ENCODE measurements at places on chromosomes 5 and 9.

DNA sequence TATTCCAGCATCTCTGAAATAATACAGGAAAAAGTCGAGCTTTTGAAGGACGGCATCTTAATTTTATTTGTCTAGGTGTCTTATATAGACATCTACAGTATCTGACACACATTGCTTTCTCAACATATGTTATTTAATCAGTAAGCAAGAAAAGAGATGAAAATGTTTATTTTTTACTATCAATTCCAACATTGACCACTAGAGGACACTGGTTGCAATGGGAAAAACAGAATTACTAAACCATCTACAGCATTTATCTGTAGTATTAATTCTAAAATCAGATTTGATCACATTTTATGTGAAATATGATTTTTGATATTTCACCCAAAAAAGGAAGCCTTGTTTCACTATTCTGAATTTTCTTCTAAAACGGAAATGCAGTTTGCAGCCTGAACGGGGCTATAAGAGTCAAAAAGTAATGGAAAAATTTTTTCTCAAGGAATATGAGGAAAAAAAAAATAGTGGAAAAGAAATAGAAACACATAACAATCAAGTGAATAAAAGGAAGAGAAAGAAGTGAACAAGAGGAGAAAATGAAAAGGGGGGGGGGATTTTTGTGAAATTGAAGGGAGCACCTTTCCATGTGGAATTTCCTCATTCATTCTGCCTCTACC, 98.6 kb downstream of the OSTF1 start:
- no peak for DNase-seq

DNA sequence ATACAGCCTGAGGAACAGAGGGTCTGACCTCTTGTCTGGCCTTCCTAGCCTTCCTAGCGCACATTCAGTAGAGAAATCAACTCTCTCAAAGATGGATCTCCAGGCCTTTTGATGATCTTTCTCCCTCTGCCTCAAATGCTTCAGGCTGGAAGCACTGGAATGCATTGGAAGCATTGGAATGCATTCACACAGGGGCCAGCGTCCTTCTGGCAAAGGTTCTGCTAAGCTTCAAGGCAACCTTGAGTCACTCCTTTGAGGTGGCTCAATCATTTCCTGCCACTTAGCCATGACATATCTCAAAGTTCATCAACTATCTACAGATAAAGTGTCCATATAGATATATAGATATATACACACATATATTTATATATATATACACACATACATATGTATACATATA, 42.9 kb downstream of the OR2K2 start:
- DNase-seq = no peak

GRCh38 chr9:123281659-123282350, 13.4 kb upstream of the STRBP start:
- DNase-seq = no peak

DNA sequence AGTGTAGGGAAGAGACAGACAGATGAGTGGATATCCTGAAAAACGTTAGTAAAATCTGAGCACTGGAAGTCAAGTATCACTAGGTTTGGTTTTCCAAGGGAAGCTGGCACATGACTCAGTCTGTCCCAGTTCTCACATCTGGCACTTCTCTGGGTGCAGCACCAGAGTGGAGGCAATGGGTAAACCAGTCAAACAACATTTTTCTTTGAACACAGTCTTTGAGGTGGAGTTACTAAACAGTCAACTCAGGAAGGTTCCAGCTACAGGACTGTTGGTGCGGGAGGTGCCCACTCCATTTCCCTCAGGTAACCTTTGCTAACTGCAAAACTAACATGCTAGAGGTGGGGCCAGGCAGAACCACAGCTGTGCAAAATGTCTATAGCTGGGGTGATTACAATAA, 301.4 kb upstream of the RFX3 start:
- DNase-seq = no peak

DNA sequence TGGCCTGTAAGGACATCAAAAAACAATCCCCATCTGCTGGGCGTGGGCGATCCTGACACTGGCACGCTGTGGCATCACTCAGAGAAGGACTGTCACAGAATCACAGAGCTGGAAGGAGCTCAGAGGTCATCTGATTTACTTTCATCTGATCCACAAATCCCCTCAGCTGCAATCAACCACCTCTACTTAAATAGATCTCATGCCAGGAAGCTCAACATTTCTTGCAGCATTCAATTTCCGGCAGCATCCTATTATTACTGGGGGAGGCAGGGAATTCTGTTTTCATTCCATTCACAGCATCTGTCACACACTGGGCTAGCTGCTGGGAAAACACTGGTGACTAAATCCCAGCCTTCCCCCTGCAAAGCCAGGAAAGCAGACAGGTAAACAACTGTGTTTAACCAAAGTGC, 38.3 kb downstream of the RETREG1 start:
- DNase-seq = no peak

DNA sequence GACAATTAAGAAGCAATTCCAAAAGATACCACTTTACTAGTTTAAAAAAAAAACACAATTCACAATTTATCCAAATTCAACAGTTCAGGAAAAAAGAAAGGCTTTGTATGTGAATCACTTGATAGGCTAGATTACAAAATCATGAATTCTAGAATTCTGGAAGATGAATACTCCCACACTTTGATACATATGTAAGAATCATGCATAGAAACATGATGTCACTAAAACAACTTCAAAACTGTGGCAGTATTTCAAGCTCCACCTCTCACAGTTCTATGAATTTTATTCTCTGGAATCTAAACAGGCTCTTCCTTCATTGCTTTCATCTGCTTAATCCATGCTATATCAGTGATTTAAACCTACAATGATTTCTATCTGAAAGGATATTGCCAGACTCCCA, 51.0 kb downstream of the GNAQ start:
- DNase-seq = no peak

DNA sequence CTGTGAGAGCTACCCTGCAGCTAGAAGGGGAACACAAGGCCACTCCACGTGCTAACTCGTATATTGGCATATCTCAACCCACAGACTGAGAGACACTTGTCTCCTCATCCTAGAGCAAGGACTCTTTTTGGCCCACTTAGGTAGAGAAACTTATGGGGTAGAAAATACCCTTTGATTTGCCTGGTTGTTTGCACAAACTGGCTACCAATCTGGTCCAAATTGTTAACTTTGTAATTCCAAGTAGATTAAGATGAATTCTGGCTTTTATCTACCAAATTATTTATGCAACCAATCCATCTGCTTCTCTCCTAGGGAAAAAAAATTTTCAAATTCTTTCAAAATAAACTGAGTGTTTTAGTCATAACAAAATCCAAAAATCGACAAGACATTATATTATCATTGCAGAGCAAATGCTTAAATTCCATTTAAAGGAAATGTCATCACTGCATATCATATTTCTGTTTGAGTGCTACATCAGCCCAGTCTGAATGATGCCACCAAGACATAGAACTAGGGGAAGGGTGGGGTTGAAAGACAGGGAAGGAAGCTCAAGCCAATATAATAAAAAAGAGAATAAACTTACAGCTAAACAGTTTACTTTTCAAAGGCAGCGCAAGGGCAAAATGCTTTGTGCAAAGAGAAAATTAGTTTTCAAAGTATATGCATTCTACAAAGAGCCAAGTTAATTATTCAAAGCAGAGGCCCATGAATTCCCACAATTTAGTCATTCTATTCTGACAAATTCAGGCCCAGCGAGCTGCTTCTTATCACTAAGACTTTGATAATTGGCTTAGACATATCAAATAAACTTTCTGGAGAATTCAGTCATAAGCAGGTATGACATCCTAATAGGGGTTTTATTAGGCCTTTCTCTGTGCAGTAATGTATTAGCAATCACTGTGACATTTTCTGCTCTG, 198.0 kb downstream of the CAAP1 start:
- DNase-seq = no peak

GRCh38 chr5:151618907-151619306, 27.8 kb upstream of the FAT2 start:
- DNase-seq = no peak

GRCh38 chr5:91182763-91183162, 200.4 kb downstream of the ARRDC3 start:
- no peak for DNase-seq

GRCh38 chr5:155898284-155898683, 428.7 kb upstream of the SGCD start:
- DNase-seq = no peak

DNA sequence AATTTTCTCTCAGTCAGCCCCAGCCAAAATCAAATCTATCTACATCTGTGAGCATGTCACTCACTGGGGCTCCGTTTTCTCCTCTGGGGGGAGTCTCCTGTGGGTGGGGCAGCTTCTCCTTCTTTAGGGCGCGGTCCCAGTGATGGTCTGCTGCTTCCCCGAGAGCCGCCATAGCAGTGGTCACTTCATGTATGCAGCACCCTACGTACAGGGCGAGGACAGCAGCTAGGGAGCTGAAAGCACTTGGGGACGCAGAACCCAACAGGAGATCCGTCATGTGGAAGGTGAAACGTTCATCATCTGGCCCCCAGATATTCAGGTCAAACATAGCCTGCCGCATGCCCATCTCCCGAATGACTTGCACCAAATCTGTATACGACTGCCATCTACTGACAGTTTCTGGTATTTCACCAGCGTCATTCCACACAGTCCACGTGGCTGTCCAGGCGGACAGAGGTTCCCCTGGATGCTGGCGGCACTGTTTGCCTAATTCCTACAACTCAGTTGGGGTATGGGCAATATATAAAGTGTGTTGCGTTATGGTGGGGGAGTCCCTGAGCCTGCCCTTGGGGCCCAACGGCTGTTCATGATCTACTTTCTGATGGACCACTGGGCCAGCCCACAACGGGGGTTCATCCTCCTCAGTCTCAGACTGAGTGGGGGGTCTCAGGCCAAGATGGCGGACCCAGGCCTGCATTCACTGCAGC, 795.0 kb downstream of the EFNA5 start:
- DNase-seq = no peak

DNA sequence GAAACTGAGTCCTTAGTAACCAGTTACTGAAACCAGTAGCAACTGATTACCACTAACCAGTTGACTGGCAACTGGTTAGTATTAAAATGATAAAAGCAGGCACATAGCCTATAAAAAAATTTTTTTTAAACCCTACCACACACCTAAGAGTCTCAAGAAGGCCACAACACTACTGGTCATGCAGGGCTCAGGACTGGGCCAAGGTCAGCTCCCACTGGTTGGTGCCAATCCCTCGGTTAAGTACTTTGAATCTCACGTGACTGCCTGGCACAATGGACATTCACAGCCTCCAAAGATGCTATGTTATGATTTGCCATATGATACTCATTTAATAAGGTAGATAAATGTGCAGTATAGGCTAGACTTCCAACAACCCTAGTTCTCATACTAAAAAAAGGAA, 8.5 kb downstream of the ANKH start:
- no peak for DNase-seq

DNA sequence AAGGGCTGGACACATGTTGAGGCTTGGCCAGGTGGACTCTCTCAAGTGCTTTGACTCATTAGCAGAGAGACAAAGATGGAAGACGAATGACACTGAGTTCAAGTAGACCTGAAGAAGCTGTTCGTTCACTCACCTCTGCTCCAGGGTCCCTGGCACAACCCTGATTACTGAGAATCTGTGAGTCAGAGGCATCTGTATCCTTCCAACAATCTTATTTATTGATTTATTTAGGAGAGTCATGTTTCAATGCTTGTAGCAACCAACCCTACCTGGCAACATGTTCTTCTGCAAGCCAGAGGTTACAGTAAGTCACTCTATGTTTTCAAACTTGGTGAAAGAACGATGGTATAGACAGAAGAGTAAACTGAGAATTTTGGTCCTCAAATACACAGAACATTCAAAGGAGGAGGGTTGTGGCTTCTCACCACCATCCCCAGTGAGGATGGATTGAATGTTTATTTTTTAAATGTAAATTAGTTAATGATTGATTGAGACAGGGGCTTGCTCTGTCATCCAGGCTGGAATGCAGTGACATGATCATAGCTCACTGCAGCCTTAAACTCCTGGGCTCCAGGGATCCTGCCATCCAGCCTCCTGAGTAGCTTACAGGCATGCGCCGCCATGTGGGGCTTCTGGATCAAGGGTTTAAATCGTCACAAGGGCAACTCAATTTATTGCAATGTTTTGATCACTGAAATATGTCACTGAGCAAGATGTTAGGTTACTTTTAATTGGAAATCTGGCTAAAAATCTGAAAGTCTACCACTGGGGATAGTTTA, 55.7 kb upstream of the CARTPT start:
- DNase-seq = no peak

DNA sequence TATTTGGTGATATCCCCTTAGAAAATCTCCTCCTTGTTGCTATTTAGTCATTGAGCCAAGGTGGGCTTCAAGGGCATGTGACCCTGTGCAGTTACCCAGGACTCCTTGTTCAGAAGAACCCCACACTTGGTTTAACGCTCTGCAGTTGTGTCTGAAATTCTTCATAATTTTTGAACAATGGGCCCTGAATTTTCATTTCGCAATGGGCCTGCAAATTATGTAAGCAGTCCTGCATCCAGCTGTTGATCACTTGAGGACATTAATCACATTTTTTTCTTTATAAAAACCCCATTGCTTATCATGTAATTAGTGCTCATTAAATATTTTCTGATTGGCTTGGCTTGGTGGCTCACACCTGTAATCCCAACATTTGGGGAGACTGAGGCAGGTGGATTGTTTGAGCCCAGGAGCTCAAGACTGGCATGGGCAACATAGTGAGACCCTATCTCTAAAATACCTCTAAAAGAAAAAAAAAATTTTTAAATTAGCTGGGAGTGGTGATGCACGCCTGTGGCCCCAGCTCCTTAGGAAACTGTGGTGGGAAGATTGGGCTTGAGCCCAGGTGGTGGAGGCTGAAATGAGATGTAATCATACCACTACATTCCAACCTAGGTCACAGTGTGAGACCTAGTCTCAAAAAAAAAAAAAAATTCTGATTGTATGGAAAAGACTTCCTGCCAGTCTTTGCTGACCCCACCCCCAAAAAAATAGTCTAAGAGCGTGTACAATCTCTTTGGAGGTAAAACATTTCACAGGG, 194.2 kb upstream of the HAPLN1 start:
- DNase-seq = no peak

GRCh38 chr5:150441813-150442698, 7.5 kb downstream of the RPS14 start:
- DNase-seq = no peak

- peak; percentile 9 for DNase-seq
These were observed 281.7 kb downstream of the PARP8 start for GRCh38 chr5:50947906-50948683.

DNA sequence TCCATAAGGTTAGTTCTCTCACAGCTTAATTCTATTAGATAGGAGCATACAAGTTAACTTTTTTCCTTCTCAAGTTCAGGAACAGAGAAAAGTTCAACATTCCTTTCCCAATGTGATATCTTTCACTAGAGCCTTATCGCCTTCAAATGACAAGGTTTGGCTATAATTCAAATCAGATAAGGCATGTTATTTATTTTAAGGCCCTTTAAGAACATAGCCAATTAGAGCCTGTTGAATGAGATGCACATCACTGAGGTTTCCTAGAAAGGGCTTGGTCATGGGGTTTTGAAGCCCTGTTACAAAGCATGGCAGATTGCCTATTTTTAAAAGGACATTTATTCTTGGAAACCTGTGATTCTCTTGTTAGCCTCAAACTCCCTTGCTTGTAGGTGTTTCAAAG, 123.4 kb downstream of the BASP1 start:
- DNase-seq = no peak
